Ascending aorta (tissue), 2 donors: ENCODE measurements at places on chromosomes 6 and 20. TPM values are rescaled to one million over a fixed set of nuclear protein-coding genes. Genes with fewer than 3 reads are reported as not detected.

The SMPD2 gene
- 14.2 TPM for total RNA-seq

The HLA-DQB1 gene
- 3.5 TPM for total RNA-seq

The CRYBG1 gene
- total RNA-seq, result 6.5 TPM

The OR2H1 gene
- total RNA-seq, result not detected

DNA sequence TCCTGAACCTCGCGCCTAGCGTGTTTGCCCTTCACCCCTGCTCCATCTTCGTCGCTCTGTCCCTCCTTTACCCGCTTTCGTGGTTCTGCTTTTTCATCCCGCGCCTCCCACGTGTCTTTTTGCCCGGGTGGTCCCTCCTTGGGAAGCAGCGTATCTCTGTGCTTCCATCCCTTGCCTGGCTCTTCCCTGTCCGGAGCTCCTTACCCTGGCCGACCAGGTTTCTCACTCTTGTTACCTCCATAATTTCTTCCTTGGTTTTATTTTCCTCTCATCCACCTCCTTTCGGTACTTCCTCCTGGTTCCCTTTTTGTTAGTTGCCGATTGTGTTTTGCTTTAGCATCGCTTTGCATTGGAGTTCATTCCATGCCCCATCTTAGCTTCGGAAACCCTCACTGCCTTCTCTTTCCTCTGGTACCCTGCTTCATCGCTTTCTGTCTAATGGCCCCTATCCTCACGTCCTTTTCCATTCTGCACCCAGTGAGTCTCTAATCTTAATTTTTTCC is 735 bp downstream of the FAM135A start:
- no peaks in the 10 kb centered on the region for H3K27me3 ChIP-seq
- peak overlapping the region; percentile 89 for H3K27ac ChIP-seq
- H3K4me1 ChIP-seq, result peaks cover 5% of the 10 kb centered on the region
- no peak for DNase-seq

DNA sequence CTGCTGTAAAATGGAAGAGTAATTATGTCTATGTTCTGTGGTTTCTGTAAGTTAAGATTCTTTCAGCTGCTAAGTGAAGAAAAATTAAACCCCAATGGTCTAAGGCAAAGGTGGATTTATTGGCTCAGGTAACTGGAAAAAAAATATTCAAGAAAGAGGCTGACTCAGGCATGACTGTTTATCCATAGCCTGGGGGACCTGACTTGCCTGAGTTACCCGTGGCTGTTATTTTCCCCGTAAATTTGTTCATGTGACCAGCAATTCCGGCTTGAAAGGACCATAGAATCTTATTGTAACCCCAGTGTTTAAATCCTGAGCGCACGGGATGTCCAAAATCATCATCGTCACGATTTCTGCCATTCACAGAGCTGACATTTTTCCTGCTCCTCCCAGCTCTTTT is 32.3 kb upstream of the SULF2 start:
- H3K36me3 ChIP-seq, result no peaks in the 10 kb centered on the region
- no peak overlapping the region for H3K4me3 ChIP-seq
- H3K4me1 ChIP-seq, result no peaks in the 10 kb centered on the region
- no peaks in the 10 kb centered on the region for H3K27me3 ChIP-seq
- H3K27ac ChIP-seq, result no peak overlapping the region

GRCh38 chr6:19824058-19824807 is 12.9 kb upstream of the ID4 start:
- H3K36me3 ChIP-seq, result no peaks in the 10 kb centered on the region
- no peak overlapping the region for H3K27ac ChIP-seq
- no peak for DNase-seq

GRCh38 chr20:62952968-62953838 is 694 bp downstream of the SLC17A9 start:
- no peak for DNase-seq
- H3K4me3 ChIP-seq, result peak overlapping the region; percentile 26
- peaks cover 15% of the 10 kb centered on the region for H3K4me1 ChIP-seq
- H3K36me3 ChIP-seq, result peaks cover 3% of the 10 kb centered on the region
- no peaks in the 10 kb centered on the region for H3K27me3 ChIP-seq

- H3K36me3 ChIP-seq, result peaks cover 37% of the 10 kb centered on the region
- no peaks in the 10 kb centered on the region for H3K4me1 ChIP-seq
- peak; percentile 96 for DNase-seq
- H3K27me3 ChIP-seq, result no peaks in the 10 kb centered on the region
These were observed 2.2 kb downstream of the PIM1 start for GRCh38 chr6:37171970-37172812.

GRCh38 chr6:15661853-15662325 is 939 bp downstream of the DTNBP1 start:
- peak overlapping the region; percentile 70 for H3K4me3 ChIP-seq
- DNase-seq, result no peak
- peaks cover 3% of the 10 kb centered on the region for H3K4me1 ChIP-seq
- peak overlapping the region; percentile 64 for H3K27ac ChIP-seq

DNA sequence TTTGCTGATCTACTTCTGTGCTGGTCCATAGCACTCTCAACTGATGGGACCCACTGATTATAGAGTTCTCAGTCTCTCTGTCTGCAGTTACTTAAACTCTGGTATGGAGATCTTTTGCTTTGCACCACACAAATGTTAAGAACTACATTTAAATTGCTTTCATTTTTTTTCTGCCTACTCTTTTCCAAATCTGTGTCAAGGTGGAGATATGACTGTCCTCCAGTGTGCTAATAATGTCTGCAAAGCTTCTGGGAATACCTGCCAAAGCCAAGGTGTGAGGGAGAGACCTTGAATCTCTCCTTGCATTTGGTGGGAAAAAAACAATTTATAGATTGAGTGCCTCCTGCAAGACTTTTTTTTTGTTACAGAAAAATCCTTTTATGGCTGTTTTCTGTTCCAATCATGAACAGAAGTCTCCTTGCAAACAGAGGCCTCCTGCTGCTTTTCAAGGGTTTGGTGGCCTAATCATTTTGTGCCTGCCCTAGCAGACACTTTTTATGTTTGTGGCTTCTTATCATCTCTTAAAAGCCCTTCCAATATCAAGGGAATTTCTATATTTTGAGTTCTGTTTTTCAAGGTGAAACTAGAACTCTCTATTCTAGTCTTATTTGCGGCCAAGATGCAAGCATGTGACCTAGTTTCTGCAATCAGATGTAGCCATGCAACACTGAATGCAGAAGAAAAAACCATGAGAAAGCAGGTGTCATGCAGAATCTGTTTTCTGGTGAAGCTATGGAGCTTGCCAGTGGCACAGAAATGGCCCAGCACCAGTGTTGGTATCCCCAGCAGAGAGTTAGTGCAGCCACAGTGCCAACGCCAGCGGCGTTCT is 23.2 kb upstream of the AKIRIN2 start:
- H3K4me1 ChIP-seq, result peaks cover 8% of the 10 kb centered on the region
- no peak for DNase-seq
- H3K4me3 ChIP-seq, result no peak overlapping the region
- H3K27me3 ChIP-seq, result no peaks in the 10 kb centered on the region

GRCh38 chr6:38169977-38170526 is 350.5 kb downstream of the ZFAND3 start:
- peaks cover 4% of the 10 kb centered on the region for H3K36me3 ChIP-seq
- H3K27ac ChIP-seq, result no peak overlapping the region
- no peak for DNase-seq
- no peaks in the 10 kb centered on the region for H3K27me3 ChIP-seq
- no peak overlapping the region for H3K4me3 ChIP-seq

DNA sequence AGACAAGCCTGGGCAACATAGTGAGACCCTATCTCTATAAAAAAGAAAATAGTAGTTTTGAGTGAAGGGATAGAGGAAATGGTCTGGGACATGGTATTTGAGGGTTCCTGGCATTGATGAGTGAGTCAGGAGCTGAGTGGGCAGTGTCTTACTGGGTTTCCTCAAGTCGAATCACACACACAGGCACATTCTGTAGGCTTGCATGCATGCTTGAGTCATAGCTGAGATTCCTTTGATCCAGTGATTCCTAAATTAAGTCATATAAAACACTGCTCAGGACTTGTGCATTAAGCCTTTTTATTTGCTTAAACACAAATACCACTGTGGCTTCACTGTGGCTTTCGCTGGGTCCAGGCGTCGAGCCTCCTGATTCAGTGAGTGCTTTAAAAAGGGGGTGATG is 71.8 kb upstream of the TMEM181 start:
- no peaks in the 10 kb centered on the region for H3K27me3 ChIP-seq
- no peaks in the 10 kb centered on the region for H3K4me1 ChIP-seq
- DNase-seq, result no peak
- H3K27ac ChIP-seq, result no peak overlapping the region

GRCh38 chr6:42556462-42556861 is 7.4 kb upstream of the UBR2 start:
- DNase-seq, result no peak
- H3K36me3 ChIP-seq, result no peaks in the 10 kb centered on the region
- no peak overlapping the region for H3K27ac ChIP-seq
- H3K4me3 ChIP-seq, result no peak overlapping the region
- H3K27me3 ChIP-seq, result no peaks in the 10 kb centered on the region

DNA sequence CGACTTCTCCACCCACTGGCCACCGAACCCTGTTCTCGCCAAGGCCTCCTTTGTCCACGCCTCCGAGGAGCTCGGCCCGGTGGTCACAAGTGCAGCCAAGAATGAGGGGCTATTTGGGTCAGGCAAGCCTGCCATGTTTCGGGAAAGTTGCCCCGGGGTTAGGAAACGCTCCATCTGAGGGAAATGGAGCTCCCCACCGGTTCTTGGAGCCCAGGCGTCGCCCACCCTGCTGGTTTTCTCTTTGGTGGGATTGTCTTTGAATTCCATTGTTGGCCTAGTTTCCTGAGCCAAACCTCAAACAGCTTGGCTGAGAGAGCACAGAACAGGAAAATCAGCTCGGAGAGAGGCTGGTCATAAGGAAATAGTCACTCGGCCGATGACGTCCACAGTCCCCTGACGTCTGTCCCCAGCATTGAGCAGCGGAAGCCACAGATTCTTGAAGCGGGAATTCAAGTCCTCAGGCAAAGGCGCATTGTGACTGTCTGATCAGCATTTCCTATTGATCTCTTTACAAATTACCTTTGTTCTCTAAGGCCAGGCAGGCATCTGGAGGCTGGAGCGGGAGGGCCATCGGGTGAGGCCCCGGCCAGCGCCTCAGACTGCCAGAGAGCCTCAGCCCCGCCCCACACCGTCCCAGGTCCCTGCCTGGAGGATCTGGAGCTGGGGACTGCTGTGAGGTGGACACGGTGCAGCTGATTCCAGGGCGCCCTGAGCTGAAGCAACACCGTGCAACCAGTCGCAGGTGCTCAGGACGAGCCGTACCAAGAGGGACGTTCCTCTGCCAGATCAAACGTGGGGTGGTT is 138.6 kb downstream of the DLL1 start:
- no peaks in the 10 kb centered on the region for H3K4me1 ChIP-seq
- no peak overlapping the region for H3K4me3 ChIP-seq
- H3K36me3 ChIP-seq, result no peaks in the 10 kb centered on the region
- H3K27me3 ChIP-seq, result no peaks in the 10 kb centered on the region

DNA sequence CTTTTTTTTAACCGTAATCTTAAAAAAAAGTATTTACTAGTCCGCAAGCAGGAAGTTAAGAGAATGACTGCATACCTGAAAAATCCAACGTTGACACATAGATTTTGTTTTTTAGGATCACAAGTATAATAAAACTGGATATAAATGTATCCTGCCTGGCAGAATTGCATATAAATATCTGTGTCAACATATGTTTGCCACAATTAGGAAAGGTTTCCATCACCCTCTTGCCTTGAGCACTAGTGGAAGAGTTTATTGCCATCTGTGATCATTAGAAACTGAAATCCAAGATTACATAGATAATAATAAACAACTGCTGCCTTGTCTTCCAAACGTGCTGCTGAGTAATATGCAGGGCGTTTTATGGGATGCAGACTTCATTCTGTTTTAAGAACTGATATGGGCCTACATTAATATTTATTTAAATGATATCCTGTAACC is 27.9 kb downstream of the PLEKHG1 start:
- H3K4me3 ChIP-seq, result no peak overlapping the region
- H3K4me1 ChIP-seq, result no peaks in the 10 kb centered on the region
- no peaks in the 10 kb centered on the region for H3K36me3 ChIP-seq
- DNase-seq, result no peak

DNA sequence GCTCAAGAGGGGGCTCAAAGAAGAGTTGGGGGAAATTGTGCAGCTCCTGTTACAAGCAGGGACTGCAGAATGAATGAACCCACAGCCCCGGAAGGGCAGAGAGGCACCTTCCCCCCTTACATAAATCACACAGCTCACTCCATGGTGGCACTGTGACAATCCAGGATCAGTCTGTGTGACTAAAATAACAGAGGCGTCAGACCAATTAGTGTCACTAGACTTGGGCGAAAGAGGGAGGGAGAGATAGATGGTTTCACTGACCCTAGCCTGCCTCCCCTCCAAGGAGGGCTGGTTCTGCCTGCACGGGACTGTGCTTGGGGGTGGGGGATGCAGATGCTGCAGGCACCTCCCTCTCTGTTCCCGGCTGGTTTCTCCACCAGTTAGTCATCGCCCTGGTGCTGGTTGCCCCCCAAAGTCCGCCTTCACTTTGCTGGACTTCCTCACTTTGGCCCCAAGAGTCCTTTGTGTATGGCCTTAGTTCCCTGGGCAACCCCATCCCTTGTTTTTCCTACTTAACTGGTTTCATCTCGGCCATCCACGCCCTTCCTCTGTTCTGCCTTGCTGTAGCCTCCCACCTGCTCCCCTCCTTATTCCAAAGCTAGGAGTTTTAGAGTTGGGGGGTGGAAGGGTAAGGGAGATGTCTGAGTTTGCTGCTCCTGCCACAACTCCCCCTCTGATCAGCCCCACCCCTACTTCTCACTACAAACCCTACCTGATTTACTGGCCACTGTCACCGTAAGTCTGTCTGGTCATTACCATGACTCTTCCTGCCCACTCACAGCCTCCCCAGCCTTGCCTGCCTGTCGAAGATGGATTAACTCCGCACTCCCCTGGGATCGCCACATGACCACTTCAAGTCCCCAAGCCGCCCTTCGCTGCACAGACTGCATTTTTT is 17.7 kb downstream of the CCDC167 start:
- no peaks in the 10 kb centered on the region for H3K4me1 ChIP-seq
- no peaks in the 10 kb centered on the region for H3K27me3 ChIP-seq
- no peak overlapping the region for H3K27ac ChIP-seq
- DNase-seq, result no peak
- no peak overlapping the region for H3K4me3 ChIP-seq

DNA sequence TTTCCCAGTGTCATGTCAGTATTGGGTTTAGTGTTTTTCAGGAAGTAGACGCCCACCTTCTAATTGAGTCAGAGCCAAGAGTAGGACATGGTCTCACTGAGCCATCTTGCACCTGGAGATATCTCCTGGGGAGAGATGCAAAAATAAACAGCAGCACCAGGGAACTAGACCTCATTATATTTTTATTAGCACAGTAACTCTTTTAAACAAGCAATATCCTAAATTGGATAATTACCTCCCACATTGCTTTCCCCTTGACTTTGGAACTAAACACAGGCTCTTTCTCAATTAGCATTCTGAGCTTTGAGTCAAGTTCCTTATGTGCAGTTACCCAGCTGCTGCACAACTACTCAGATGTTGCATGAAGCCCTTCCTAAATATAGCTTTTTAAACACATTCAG is 175.4 kb downstream of the IBTK start:
- H3K4me3 ChIP-seq, result no peak overlapping the region
- no peaks in the 10 kb centered on the region for H3K27me3 ChIP-seq
- DNase-seq, result no peak
- no peak overlapping the region for H3K27ac ChIP-seq
- H3K4me1 ChIP-seq, result no peaks in the 10 kb centered on the region
- H3K36me3 ChIP-seq, result no peaks in the 10 kb centered on the region
